Naive thymus-derived CD8-positive, alpha-beta T cell (primary cell): ENCODE measurements at places on chromosomes 5 and 9. TPM values are rescaled to one million over a fixed set of nuclear protein-coding genes. Genes with fewer than 3 reads are reported as not detected.

FRRS1L gene
- not detected for total RNA-seq

CLIC3 gene
- total RNA-seq, result 11.1 TPM

FAM153A gene
- total RNA-seq, result 117 TPM

GRCh38 chr9:98161851-98162250 lies 30.6 kb downstream of the CORO2A start:
- no peak for DNase-seq

GRCh38 chr5:5521029-5521428 lies 98.6 kb downstream of the ICE1 start:
- no peak for DNase-seq

GRCh38 chr5:143592648-143593047 lies 189.2 kb upstream of the NR3C1 start:
- DNase-seq, result no peak

DNA sequence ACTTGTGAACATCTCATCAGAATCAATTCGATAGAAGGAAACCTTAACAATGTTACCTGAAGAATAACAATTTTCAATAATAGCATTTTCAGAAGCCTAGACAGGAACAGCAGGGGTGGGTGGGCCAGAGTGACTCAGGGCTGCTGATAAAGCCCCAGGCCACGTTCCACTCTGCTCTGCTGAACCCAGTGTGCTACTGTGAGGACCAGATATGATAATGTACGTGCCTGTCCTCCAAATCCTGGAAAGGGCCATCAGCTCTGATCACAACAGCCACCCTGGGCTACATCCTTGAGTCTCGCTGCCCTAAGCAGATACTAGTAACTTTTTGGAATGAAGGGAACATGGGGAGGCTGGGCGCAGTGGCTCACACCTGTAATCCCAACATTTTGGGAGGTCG lies 91.3 kb downstream of the PRRT1B start:
- DNase-seq, result no peak

DNA sequence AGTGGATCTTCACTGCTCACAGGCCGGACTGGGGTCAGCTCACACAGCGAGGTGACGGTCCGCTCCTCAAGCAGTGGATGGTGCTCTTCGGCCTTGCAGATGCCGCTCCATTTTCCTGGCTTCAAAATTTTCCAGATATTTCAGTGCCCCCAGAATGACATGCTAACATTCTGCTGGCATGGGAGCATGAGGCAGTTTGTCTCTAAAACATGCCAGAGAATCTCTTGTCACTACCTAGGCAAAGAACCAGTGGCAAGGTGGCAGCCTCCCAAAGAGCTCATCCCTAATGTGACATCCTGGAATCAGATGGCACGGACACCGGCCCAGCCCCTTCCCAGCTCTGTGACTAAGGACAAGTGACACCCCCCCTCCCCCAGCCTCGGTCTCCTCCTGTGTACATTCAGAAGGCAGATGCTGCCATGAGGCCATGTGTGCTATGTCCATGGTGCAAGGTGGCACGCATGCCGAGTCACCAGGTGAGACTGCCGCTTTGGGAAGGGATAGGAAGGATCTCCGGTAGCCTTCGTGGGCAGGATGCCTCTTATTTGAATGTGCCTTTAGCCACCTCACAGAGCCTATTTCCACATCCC lies 2.7 kb downstream of the S1PR3 start:
- DNase-seq, result no peak

DNA sequence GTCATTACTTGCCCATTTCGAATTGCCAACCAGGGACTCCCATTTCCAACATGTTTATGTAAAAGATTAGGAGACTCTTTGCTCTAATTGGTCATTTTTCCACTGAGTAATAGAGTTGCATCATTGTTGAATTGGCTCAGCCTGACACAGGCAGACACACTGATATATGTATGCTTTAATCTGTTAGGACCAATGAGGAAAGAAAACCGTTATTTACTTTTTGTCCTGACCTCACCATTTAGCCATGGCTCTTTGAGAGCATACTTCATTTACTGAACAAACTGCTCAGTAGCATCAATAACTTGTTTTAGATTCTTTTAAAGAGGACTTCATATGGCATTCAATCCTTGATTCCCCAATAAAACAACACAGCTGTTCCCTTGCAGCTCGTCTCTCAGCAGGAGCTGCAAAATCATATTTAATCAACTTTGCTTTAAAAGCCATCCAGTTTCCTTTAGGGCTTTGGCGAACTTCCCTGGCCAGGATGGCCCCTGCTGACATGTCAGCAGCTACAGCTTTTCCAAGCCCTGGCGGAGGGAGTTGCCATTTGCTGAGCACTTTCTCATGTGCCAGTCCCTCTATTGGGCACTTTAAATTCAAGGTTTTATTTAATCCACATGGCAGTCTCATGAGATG lies 251.5 kb upstream of the TNC start:
- DNase-seq, result no peak
